Kidney (tissue), 22 donors: ENCODE measurements at places on chromosomes 12 and 14. TPM values are rescaled to one million over a fixed set of nuclear protein-coding genes. Genes with fewer than 3 reads are reported as not detected.
A peak's percentile ranks its signal among the peaks of the same experiment; 100 is the strongest.

GRCh38 chr12:92259696-92260251 is 114.1 kb upstream of the BTG1 start:
- H3K4me3 ChIP-seq: no peak overlapping the region
- no peak overlapping the region for H3K27ac ChIP-seq
- no peaks in the 10 kb centered on the region for H3K27me3 ChIP-seq
- H3K36me3 ChIP-seq: no peaks in the 10 kb centered on the region
- H3K4me1 ChIP-seq: no peaks in the 10 kb centered on the region

- no peaks in the 10 kb centered on the region for H3K27me3 ChIP-seq
- H3K4me3 ChIP-seq: peak overlapping the region; percentile 13
- H3K36me3 ChIP-seq: no peaks in the 10 kb centered on the region
- peaks cover 3% of the 10 kb centered on the region for H3K4me1 ChIP-seq
- peak overlapping the region; percentile 74 for H3K27ac ChIP-seq
- DNase-seq: peak; percentile 57
Measured at GRCh38 chr12:112005419-112006395, 7.3 kb downstream of the TMEM116 start.

Gene NEMF
- 79.9 TPM for total RNA-seq

Gene C14orf180
- 2.1 TPM for total RNA-seq

Gene PIWIL1
- total RNA-seq: 0.31 TPM

Gene CACNA1C
- total RNA-seq: 17.4 TPM

Gene LRRC43
- 4.8 TPM for total RNA-seq

Gene KCNA5
- 2.9 TPM for total RNA-seq
